ENCODE measurements at places on chromosomes 11 and 22. TPM values are rescaled to one million over a fixed set of nuclear protein-coding genes. Genes with fewer than 3 reads are reported as not detected.

Gene MB
- not detected for total RNA-seq

Gene PLAAT5
- total RNA-seq, result not detected

Gene MRGPRX3
- total RNA-seq, result not detected

Gene RGL4
- total RNA-seq, result not detected

Gene CATSPERZ
- not detected for total RNA-seq

Gene ZNF195
- total RNA-seq, result 10.5 TPM

Gene SC5D
- total RNA-seq, result 34.6 TPM

Gene LDLRAD3
- total RNA-seq, result 7.8 TPM

Gene GVQW3
- 1.2 TPM for total RNA-seq

Gene MS4A4A
- not detected for total RNA-seq

Gene CCDC87
- total RNA-seq, result under 0.01 TPM
